ENCODE measurements at places on chromosomes 4 and X. TPM values are rescaled to one million over a fixed set of nuclear protein-coding genes. Genes with fewer than 3 reads are reported as not detected.

- DNase-seq: no peak
Measured at GRCh38 chr4:14928035-14928434, 74.2 kb upstream of the CPEB2 start.

GAGE12H gene
- total RNA-seq: not detected

DNA sequence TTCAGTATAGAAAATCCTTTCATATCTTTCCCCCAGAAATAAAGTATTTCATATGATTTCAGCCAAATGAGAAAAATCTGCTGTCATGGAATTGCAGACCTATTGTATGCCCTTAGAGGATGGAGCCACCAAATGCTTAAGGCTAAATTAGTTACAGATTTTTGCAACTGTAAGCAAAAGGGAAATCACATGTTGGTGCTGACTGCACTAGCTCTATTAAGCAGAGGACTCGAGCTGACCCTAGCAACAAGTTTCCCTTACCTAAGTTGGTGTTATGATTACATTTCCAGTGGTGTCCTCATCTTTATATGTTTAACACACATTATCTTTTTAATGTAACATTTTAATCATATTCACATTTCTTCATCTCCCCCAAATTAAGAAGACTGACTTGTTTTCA is 58.3 kb upstream of the DOCK11 start:
- DNase-seq: no peak

DNA sequence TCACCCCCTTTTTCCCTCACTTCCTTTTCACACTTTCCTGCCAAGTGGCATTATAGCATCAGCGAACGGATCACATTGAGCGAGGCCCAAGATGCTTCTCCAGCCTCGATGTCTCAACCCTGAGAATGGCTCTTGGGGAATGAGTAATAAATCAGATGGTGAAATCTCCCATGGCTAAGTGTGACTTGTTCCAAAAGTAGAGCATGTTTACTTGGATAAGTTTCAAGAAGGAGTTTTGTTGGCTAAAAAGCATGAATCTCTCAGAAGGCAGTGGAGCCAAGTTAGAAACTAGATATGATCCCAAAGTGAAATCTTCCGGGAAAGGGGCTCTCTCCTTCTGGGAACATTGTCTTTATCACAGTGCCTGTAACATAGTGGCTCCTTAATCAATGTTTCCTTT is 316.3 kb downstream of the CAMK2D start:
- DNase-seq: no peak
